ENCODE measurements at places on chromosomes 2 and 18.

GRCh38 chr2:60652832-60653340 is 99.4 kb upstream of the BCL11A start:
- no peak for DNase-seq

DNA sequence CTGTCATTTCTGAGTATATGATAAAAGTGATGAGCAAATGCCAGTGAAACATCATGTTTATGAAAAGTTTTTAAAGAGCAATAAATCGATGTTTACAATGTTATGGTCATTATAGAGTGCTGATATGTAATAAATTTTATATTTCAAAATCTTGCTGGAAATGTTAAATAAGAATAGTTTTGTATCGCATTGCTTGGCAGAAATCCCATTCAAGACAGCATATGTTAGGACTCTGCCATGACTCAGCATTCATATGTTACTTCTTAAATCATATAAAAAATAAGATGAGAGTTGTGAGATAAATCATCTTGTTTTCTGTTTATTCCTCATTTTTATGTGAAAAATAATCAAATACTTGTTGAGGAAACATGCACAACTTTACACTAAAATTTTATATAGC is 949.9 kb upstream of the NRXN1 start:
- no peak for DNase-seq

GRCh38 chr2:155190342-155190741 is 491.8 kb downstream of the KCNJ3 start:
- DNase-seq, result no peak

GRCh38 chr2:241965931-241966412 is 96.4 kb downstream of the RTP5 start:
- peak; percentile 93 for DNase-seq

- DNase-seq, result no peak
Observed at GRCh38 chr2:118723394-118723793, 124.1 kb downstream of the EN1 start.

- peak; percentile 12 for DNase-seq
Observed at GRCh38 chr2:128978212-128978611, 659.5 kb upstream of the HS6ST1 start.

- DNase-seq, result no peak
Observed at GRCh38 chr18:55398858-55399257, 189.1 kb downstream of the TCF4 start.

DNA sequence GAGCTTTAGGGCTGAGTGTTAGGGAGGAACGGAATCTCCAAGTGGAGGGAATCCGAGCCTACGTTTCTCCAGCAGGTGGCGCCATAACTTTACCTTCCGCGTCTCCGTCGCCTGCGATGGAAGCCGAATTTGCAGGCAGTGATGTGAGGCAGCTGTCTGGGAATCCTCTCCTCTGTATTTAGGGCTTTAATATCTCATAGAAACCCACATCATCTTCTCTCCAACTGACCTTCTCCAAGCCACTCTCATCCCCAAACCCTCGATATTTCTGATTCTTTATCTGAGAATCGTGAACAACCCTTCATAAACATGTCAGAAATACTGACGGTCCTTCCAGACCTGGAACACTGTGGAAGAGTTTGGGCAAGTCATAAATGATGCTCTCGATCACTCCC is 27.5 kb downstream of the SIX2 start:
- DNase-seq, result peak; percentile 67

DNA sequence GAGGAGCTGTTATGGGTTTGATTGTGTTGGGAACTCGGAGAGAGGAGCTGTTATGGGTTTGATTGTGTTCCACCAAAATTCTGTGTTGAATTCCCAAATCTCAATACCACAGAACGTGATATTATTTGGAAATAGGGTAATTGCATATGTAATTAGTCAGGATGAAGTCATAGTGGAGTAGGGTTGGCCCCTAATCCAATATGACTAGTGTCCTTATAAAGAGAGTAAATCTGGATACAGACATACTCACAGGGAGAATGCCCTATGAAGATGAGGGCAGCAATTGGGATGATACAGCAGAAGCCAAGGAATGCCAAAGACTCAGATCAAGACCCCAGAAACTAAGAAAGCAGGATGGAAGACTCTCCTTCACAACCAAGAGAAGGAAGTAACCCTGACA is 1023.2 kb upstream of the ZEB2 start:
- no peak for DNase-seq

DNA sequence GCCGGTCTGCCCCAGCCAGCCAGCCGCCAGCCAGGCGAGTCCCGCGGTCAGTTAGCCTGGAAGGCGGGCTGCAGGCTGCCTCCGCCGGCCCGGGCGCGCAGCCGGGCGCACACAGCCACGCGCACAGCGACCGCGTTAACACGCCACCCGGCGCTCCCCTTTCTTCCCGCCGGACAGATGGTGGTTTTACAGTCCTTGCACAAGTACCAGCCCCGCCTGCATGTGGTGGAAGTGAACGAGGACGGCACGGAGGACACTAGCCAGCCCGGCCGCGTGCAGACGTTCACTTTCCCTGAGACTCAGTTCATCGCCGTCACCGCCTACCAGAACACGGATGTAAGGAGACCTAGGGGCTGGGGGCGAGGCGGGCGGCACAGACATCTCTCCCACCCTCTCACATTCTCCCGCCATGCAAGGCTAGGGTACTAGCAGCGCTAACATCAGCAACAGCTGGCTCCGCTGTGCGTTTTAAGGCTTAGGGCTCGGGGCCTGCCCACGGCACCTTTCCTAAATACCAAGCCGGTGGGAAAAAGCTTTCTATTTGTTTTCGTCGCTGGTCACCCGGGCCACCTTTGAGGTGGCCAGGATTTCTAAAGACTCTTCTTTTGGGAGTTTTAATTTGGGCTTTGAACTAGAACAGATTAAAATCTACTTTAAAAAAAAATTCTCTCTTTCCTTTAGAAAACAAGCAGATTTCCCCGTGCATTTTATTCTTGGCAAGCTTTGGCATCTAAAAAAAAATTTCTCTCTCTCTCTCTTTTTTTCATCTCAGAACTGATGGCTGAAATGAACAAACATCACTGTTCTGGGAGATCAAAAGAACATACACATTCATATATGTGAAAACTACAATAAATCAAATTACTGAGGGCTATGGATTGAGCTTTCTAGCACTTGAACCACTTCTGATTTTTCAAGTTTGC is 2.9 kb downstream of the TBR1 start:
- DNase-seq, result peak; percentile 42

DNA sequence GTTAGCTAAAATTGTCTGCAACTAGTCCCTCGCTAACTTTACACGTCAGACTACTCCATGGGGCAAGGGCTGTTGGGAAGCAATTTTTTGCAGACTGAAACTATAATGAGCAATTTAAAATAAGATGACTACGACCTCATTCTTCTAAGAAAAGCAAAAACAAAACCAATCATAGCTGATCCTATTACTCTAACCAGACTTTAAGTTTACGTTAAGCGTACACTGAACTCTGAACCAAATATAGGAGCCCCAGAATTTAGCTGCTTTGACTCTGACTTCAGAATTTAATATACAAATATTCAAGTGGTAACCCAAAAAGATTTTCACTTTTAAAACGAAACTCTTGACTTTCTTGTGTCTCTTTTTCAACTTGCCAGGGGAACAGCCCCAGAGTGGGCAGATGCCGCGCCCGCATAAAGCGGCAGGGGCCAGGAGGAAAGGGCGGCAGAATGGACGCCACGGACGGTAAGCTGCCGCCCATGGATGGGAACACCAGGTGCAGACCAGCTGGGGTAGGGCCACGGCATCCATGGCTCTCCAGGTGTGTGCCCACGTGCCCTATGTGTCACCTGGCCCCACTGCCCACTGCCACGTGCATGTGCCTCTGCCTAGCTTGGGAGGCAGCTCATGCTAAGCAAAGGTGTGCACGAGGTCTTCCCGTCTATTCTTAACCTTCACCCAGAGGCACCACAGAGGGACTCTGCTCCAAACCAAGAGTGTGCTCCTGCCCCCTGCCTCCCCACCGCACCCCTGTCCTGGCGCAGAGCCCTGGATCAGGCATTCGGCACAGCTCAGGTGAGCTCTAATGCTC is 217.6 kb downstream of the HDAC4 start:
- DNase-seq, result no peak

- DNase-seq, result no peak
Observed at GRCh38 chr2:203732092-203732952, 25.9 kb downstream of the CD28 start.

GRCh38 chr2:241616168-241617125 is 20.5 kb downstream of the THAP4 start:
- no peak for DNase-seq

DNA sequence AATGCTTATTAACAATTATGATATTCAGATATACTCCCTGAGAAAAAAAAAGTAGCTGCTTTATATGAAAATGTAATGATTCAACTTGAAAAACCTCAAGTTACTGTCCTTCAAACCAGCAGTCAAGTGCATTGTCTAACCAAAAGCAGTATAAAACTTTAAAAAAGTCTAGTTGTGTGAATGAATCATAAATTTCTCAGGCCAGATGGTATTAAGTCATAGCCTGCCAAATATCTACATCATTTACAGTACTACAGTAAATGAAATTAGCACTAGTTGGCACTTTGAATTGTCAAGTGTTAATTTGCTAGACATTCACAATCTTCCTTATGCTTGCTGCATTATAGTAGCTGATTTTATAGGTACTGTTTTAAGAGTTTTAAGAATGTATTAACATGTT is 85.9 kb downstream of the CBLN2 start:
- no peak for DNase-seq

- no peak for DNase-seq
Observed at GRCh38 chr2:154193246-154193645, 321.5 kb downstream of the GALNT13 start.

DNA sequence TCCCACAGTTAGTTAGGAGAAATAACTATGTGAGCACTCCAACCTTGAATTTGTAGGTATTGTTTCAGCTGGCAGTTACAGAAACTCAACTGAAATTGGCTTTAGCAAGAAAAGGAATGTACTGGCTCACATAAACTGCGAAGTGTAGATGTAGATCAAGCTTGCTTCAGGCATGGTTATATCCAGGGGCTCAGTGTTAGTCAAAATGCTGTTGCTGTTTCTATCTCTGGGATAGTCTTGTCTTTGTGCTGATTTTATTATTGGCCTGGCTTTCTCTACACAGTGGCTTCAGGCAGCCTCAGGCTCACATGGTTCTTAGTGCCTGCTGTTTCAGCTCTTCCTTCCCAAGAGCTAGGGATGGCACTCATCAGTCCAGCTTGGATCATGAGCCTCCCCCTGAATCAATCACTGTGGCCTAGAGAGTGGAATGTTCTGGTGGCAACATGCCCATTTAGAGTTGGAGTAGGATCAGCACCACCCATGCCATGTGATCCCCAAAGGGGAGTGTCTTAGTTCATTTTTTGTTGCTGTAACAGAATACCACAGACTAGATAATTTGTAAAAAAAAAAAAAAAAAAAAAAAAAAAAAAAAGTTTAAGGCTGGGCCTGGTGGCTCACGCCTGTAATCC is 69.1 kb upstream of the FOXI3 start:
- no peak for DNase-seq

- DNase-seq, result no peak
Observed at GRCh38 chr18:79478484-79479115, 82.9 kb downstream of the NFATC1 start.

DNA sequence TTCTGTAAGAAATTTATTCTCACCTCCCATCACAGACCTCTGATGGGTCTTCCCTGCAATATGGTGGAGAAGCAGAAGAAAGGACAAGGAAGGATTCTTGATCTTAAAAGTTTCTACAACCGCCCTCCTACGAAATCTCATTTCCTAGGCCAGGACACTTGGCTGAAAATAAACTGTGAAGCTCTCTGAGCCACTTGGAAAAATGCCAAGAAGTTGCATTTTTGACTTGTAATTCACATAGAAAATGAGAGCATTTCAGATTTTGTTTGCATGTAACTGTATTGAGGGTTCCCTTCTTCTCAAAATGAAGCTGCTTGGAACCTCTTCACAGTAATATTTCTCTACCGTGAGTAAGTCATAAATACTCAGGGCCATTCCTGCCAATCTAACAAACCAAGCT is 458.3 kb upstream of the SLC14A2 start:
- no peak for DNase-seq

DNA sequence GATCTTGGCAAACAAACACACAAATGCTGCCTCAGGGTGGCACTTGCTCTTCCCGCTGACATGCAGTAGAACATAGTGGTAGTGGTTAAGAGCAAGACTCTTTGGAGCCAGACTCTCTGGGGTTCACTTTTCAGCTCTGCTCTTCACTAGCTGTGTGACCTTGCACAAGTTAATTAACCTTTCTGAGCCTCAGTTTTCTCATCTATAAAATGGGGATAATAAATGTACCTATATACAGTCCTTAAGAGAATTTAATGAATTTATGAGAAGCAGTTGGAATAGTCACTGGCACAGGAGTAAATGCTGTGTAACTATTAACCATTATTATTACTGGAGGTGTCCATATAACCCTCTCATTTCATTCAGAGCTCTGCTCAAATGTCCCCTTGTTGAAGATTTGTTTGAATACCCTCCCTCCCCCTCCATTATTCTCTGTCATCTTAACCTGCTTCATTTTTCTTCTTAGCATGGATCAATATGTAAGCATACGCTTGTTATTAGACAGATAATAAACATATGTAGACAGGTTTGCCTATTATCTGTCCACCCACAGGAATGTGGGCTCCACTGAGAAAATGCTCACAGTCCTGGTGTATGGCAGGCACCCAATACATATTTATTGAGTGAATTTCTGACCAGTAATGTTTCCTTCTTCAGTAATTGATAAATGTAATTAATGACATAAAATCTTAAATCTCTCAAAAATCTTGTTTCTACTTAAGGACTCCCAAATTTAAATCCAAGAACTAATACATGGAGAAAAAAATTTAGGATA is 64.5 kb downstream of the TSPYL6 start:
- DNase-seq, result no peak

DNA sequence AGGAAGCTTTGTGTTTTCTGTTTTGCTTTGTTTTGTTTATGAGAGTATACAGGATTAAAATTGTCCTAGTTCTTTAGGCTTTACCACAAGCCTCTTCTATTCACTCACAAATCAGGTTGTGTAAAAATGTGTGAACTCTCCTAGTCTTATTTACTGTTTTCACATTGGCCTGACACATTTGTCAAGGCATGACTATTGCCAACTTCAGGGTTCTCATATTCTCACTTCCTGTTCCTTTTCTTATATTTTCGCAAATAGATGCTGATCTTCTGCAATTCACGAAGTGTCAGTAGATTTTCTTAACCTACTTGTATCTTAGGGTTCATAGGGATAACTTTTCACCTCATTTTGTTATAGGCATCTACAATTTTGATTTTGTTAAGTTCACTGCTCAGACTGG is 67.1 kb downstream of the CCDC102B start:
- no peak for DNase-seq

GRCh38 chr2:23137166-23137565 is 247.8 kb upstream of the KLHL29 start:
- no peak for DNase-seq

DNA sequence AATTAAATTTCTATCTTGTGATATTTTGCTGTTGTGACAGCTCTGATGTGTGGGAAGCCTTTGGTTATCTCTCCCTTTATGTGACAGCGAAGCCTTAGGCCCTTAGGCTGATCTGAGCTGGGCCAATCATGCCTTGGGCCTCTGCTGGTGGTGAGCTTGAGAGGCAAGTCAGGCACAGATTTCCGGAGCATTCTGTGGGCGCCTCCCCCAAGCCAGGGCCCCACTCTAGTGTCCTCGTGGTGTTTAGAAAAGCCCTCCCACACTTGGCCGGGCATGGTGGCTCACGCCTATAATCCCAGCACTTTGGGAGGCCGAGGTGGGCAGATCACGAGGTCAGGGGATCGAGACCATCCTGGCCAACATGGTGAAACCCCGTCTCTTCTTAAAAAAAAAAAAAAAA is 239.8 kb downstream of the SH3RF3 start:
- DNase-seq, result no peak
